ENCODE measurements at places on chromosomes 7 and 10.

DNA sequence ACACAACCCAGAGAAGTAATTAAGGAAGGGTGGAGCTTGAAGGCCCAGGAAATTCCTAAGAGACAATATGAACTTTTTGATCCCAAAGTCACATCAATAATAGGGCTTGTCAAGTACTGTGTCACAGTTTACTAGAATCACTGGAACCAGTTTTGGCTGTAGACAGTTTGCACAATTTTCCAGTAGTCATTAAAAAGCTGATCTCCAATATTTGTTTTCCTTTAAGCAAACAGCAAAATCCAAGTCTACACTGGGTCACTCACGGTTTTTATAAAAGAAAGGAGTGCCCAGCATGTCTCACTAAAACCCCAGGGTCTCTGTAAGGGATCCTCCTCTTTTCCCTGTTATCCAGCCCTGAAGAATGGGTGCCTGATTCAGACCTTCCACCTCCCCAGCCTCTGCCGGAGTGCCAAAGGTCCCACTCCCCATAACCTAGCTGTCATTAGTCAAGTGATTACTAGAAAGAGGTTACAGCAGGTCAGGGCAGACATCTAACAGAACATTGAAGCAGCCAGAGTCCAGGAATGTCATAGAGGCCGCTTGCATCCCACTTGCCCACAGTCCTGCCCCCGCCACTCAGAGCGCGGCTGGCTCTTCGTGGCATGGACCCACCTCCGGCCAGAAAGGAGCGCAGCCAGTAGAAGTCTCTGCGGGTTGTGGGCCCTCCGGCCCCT is 552 bp downstream of the SLC25A16 start:
- no peak for DNase-seq

DNA sequence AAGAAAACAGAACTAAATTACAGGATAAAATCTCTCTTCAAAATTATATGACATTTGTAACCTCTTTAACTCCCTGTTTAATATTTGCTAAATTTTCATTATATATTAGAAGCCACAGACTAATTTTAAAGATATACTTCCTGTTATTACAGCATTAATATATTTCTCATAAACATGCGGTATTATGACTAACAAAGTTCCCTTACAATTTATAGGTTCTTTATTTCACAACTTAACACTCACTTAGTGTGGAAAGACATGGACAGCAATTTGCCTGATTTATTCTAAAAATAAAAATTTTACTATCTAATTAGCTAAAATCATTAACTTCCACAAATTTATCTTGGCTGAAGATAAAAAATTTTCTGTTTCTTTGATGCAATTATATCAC is 29.0 kb downstream of the CTNNA3 start:
- DNase-seq, result no peak

DNA sequence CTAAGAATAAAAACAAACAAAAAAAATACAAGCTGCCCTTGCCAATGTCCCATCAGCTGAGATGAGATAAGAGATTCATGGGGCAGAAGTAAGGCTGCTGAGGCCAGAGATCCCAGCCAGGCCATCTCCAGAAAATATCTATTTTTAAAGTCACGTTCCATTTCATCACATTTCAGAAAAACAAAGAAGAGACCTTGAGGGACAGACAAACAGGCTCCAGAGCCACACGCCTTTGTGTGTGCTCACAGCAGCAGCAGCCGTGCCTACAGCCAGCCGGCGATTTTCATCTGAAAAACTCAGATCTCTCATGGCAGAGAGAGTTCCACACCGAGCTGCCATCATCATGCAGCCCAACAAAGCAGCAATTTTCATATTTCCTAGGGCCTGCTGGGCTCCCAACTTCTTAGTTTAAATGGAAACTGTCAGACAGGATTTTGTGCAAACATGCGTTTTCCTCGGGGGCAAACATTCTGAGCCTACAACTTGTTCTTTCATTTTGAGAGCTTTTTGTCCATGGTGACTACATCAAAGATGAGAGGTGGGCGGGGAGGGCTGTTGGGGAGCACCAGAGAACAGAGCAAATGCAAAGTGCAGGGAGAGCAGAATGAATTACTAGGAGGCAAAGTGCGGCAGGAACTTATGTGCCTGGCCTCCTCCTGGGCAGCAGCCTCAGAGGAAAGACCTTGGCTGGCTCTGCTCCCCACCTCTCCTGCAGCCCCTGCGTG is 38.8 kb downstream of the DLG5 start:
- no peak for DNase-seq

DNA sequence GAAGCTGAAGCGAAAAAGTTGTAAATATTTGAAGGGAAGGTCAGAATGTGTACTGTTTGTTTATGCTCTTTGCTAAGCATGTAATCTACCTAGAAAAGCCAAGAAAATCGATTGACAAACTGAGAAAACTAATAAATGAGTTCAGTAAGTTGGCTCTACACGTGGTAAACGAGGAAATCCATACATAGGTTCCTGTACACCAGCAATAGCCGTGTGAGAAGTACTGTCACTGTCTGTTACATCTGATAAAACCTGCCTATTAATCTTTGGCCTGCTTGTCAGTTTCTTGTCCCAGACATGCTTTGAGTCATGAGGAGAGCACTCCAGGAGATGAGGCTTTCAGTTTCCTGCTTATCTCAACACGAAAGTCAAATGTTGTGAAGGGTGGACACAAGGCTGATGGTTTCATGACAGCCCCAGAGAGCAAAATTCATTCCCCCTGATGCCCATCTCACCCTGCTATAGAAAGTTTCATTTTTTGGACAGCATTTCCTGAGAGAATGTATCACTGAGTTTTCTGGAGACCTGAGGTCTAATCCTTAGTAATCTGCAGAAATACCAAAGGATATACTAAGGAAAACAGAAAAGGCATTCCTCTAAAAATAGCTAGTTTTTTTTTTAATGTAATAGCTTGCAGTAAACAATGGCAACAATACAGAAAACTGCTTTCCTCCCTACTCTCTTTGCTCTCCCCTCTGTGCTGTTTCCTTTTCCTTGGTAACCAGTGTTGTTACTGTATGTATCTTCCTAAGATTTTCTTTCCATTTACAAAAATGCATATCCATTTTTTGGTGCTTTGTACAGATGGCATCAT is 18.8 kb downstream of the BMPR1A start:
- DNase-seq, result no peak

DNA sequence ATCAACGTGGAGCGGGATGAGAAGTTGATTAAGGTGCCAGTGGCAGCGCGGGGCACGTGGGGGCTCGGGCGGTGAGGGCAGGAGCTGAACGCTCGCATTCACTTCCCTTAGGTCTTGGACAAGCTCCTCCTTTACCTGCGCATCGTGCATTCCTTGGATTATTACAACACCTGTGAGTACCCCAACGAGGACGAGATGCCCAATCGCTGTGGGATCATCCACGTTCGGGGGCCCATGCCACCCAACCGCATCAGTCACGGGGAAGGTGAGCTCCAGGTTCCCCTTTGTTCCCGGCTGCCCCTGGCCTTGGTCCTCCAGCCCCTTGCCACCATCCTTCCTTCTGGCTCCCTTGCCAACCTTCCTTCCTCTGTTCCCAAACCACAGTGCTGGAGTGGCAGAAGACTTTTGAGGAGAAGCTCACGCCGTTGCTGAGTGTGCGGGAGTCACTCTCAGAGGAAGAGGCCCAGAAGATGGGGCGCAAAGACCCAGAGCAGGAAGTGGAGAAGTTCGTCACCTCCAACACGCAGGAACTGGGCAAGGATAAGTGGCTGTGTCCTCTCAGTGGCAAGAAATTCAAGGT is 2.5 kb downstream of the UFSP1 start:
- DNase-seq, result no peak

DNA sequence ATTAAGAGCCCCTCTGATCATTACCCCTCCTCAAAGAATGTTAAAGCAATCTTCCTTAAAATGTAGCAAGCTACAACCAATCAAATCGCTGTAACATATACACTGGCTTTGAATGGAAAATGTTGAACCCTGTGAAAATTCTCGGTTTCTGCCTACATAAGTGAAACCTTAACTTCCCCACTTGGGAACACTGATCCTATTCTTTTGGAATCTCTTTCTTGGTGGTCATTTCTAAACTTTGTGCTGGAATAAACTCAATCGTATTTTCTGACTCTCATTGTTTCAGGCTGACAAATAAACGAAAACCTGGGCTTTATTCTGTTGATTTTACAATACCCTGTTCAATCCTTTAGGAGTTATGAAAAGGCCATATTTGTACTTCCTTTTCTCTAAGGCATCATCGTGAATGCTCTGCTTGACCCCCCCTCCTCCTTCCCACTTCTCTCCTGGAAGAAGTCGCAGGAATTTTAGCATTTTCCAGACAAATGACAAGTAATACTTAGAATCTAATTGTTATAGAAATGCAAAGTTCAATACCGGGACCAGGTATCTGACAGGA is 155.1 kb upstream of the FAM13C start:
- no peak for DNase-seq

DNA sequence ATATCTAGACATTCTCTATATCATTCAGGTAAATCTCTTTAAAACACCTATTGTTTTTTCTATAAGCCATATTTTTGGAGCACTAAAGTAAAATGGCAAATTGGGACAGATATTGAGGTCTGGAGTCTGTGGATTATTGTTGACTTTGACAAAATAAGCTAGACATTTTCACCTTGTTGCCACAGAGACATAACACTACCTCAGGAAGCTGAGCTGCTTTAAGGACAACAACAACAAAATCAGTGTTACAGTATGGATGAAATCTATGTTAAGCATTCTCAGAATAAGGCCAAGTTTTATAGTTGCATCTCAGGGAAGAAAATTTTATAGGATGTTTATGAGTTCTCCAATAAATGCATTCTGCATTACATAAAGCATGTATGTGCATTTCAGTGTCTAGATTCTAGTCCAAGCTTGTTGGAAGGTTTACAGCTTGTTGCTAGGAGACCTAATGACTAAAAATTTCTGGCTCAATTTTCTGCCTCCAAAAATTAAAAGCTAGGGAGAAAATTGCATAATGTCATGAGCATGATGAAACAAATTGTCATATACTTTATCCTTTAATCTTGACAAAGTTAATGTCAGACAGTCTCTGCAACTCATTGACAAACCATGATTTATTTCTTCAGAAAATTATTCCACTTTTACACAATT is 18.3 kb downstream of the LIPM start:
- no peak for DNase-seq

- no peak for DNase-seq
Measured at GRCh38 chr7:121832347-121832746, 40.6 kb upstream of the PTPRZ1 start.

DNA sequence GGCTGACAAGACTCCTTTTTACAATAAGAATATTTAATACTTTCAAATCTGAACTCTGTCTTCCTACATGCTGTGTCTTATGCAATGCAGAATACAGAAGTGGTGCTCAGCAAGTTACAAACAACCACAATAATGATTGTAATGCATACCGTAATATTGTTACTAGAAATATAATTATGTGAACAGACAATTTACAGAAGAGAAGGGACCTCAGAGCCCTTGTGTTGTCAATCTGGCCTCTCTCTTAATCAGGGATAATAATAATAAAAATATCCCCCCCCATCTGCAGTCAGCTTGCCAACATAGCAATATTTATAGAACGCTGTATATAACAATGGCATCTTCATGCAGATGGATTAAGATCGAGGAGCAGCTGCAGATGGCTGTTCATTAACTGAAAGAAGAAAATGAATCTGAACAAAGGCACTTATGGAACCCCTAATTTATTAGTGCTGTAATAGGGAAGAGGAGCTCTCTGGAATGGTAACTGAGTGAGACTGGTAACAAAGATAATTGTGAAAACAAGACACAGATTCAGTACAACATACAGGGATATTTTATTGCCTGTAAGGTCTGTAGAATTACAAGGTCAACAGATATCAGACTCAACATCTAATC is 106.3 kb downstream of the TMEM26 start:
- no peak for DNase-seq

GRCh38 chr7:150379441-150380379 is 580 bp downstream of the ZNF775 start:
- DNase-seq, result no peak

- DNase-seq, result no peak
Measured at GRCh38 chr10:21463436-21463835, 62.0 kb downstream of the SKIDA1 start.

DNA sequence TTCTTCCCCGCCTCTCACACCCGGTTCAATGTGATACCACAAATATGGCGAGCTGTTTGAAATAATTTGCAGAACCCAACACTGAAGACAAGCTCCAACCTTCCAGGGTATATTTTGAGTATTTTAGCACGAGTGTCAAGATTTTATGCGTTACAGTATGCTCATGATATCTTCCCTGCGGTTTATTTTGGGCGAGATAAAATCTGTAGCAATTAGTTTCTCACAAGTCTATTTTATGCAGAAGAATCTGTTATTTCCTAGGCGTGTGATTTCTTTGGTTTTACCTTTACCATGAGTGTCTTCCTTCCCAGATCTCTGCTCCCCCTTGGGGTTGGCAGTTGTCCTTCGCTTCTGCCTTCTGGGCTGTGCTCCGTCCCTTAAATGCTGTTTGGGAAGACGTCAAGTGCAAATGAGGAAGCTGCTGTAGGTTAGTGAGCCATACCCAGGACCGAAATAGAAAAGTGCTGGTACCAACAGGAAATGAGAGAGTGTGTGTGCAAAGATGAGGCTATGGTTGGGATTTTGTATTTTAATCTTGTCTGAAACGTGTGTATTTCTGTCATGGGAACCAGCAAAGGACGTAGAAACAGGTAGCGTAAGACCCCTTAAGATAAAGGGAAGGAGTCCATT is 299.8 kb downstream of the KLF6 start:
- no peak for DNase-seq

GRCh38 chr10:132701099-132701845 is 84.7 kb downstream of the NKX6-2 start:
- DNase-seq, result no peak

- no peak for DNase-seq
Measured at GRCh38 chr7:843230-843629, 11.0 kb downstream of the SUN1 start.

DNA sequence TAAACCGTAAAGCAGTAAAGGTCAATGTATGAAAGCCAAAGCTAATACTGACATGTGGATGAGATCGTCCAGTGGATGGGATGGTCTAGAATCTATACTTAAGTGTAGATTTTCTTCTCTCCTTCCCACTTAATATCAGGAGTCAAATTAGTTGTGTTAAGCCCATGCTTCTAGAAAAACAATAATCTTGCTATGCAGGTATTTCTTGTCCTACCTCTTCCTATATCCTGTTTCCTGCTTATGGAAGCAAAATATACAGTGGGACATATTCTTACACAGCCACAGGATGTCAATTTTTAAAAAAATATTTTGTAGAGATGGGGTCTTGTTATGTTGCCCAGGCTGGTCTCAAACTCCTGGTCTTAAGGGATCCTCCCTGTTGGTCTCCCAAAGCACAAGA is 27.5 kb downstream of the CPEB3 start:
- no peak for DNase-seq

- DNase-seq, result no peak
Measured at GRCh38 chr7:2034291-2035201, 198.2 kb downstream of the MAD1L1 start.
